A549 treated with Hydrocortisone at 1 μM for 4 hours (cell line): ENCODE measurements at places on chromosomes 3 and 15. TPM values are rescaled to one million over a fixed set of nuclear protein-coding genes. Genes with fewer than 3 reads are reported as not detected.

The C3orf49 gene
- not detected in 5 replicates for total RNA-seq

The ARHGEF26 gene
- total RNA-seq, result 8.0 to 11.2 TPM (median 9.7 TPM) in 5 replicates

The CCDC13 gene
- total RNA-seq, result 0.30 to 0.54 TPM (median 0.35 TPM) in 5 replicates

The CHRNA5 gene
- total RNA-seq, result 29.7 to 34.6 TPM (median 32.5 TPM) in 5 replicates

The PDE8A gene
- total RNA-seq, result 21.9 to 28.7 TPM (median 26.6 TPM) in 5 replicates

The GABRA5 gene
- 85.8 to 136 TPM (median 104 TPM) in 5 replicates for total RNA-seq

The HDC gene
- total RNA-seq, result 0.06 to 0.12 TPM (median 0.08 TPM) in 3 of 5 replicates, not detected in the others
